ENCODE measurements at places on chromosomes 16 and 17.

DNA sequence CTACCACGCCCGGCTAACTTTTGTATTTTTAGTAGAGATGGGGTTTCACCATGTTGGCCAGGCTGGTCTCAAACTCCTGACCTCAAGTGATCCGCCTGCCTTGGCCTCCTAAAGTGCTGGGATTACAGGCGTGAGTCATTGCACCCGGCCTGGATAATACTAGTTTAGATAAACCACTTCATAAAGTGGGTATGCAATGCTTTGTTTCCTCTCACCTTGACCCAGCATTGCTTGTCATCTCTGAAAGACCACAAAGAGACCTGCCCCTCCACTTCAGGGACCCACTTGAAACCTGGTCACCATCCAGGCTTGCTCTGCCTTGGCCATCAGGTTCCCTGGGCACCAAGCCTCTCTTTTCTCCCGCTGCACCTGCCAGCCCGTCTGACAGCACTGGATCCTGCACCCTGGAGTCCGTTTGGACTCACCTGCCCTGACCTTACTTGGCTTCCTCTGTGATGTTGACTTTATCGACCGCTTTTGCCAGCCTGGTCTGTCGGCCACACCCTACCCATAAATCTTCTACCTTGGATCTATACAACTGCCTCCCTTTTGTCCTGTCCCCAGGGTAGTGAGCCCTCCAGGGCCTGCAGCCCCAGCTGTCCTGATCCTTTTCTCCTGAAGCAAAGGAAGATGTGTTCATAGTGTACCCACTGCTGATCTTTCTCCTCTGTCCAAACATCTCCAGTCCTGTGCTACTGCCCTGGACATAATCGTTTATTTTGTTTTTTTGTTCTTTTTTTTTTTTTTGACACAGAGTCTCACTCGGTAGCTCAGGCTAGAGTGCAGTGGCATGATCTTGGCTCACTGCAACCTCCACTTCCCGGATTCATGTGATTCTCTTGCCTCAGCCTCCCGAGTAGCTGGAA is 12.7 kb upstream of the ZG16 start:
- DNase-seq = no peak

DNA sequence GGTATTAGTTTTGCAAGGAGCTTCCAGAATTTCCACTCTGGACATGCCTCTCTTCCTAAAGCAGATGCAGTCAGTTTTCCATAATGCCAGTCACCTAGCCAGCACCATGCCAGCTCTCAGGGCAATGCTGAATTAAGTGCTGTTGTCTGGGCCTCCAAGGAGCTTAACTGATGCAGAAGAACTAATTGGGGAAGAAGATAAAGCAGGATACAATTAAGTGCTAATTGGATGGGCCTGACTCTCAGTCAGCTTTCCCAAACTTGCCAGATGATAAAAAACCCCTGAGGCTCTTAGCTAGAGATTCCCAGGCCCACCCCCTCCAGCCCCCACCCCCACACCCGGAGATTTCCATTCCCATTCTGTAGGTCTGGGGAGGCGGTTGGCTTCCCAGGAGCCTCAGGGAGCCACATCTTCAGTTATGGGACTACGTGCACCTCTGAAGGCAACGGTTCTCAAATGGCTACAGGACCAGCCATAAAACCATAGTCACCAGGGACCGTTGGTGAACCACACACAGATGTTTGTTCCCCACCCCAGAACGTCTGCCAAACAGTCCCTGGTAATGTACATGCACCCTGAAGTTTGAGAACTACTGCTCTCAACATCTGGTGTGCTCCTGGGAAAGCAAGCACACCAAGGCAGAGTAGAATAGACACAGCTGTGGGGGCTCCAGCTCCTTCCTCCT is 499.1 kb upstream of the CDH5 start:
- DNase-seq = no peak

DNA sequence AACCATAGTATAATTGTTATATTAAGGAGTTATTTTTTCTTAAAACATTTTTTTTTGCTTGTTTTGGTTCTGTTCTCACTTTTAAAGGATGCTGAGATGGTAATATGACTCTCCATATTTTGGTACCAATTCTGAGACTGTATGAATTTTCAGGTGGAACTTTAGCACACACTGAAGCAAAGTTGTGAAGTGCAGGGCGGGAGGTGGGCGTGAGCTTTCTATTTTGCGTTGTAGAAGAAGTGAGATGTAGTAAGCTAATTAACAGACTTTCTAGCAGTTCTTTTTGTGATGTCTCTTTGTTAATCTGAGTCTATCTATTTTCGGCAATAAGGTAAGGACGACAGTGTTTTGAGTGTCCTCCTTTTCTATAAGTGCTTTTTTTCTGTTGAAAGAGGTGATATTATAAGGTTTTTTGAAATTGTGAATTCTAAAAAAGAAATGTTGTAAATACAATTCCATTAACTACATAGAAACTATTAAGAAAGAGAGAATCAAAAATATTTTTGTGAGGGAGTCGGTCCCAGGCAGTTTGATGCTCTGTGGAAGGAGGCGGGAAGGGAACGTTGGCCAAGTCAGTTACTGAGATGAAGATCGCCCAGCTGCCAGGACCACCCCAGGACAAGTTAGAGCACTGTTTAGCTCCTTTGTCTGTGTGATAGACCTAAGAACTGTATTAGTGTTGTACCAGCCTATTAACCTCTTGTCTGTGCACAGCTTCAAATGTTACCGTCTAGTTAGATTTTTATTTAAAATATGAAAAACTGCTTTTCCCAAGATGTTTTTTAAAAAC is 65.0 kb downstream of the CCDC182 start:
- no peak for DNase-seq

DNA sequence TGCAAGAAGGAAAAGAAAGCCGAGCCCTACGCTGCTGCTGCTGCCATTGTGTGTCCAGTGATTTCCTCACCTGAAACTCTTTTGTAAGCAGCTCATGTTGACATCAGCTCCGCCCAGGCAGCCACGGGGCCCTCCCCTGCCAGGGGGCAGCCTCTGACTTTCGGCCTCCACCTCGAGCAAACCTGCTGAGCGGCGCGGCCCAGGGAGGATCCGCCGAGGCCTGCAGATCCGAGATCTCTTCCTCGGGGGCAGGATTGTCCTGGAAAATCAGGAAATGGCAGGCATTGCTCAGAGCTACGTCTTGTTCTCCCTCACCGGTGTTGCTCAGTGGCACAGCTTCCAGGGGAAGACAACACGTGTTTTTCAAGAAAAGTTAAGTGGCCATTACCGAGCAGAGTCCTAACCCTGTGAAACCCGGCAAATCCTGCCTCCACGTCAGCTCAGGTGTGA is 35.6 kb upstream of the ZNF750 start:
- DNase-seq = no peak

DNA sequence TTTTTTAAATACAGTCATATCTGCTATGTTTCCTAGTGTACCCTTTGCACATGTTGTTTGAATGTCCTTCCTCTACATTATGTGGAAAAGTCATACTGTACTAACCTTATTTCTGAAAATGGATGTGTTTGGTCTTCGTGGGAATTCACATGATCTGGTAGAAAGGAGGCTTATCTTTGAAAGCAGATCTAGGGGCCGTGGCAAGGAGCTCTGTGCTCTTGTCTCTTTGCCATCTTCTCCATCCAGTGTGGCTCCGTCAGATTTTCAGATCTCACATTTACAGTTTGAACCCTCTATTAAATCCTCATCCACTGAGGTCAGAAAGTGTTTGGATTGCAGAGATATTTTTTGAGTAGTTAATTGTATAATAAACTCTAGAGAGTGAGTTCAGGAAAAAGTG is 32.9 kb downstream of the MAP2K4 start:
- DNase-seq = no peak

- DNase-seq = no peak
Observed at GRCh38 chr16:70258065-70258464, 6.3 kb upstream of the EXOSC6 start.

GRCh38 chr16:31400191-31400590 is 7.1 kb downstream of the ITGAD start:
- DNase-seq = peak; percentile 25

GRCh38 chr17:410543-411401 is 58.2 kb upstream of the RPH3AL start:
- DNase-seq = no peak

GRCh38 chr16:2194852-2195321 is 1.5 kb downstream of the CASKIN1 start:
- DNase-seq = no peak

DNA sequence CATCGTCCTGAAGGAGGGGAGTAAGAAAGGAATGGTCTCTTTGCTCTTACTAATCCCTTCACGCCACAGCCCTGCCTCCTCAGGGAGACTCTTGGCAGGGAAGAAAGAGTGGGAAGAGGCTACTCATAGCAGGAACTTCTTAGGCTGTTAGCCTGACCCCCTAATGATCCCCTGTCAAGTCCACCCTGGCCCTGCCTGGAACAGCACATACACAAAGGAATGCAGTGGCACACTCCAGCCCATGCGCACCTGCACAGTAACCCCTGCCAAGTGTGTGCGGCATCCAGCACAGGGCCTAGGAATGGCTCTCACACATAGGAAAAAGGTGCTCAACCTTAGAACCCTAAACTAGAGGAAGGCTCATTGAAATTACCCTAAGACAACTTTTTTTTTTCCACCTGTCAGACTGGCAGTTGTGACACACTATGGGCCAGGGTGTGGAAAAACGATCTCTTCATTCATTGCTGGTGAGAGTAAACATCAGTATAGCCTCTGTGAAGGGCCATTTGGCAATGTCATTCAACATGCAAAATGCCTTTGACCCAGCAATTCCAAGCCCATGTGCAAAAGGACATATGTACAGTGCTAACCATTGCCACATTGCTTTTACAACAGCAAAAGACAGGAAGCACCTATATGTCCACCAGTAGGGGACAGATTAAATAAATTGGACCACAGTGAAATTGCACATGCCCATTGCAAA is 50.1 kb downstream of the PIMREG start:
- DNase-seq = no peak

DNA sequence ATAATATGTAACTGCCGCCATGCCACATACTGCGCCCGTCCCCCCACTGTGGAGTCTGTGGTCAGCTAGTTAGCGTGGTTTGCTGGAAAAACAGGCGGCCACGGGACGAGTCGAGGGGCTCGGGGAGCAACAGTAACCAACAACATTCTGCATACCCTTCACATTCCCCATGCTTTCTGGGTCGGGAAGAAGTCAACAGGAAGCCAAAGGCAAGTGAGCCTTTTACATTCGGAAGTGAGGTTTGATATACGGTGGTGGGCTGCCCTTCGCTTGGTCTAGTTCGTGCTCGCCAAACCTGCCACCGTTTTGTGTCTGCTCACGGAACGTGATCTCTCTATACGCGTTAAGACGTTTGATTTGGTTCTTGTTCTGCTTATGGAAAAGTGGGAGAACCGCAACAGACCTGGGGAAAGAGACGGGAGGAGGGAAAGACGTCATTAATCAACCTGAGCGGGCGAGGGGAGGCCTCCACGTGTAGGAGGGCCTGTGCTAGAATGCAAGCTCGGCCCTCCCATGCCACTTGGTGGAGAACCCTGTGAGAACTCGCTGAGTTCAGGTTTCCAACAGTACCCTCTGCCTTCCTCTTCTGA is 28.9 kb upstream of the CFAP20 start:
- no peak for DNase-seq

DNA sequence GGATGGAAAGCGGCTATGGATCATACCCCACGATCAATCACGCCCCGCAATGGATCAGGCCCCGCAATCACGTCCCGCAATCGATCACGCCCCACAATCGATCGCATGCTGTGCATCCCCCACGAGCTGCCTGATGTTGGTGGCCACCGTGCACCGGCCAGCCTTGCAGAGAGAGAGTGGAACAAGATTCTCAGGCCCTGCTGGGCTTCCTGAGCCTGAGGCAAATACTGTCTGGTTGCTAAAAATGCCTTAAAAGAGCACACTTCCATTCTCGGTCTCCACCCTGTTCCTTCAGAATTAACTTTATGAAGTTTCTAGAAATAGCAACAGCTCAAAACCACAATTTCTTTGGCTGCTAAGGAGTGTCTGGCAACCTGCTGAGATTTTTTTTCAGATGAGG is 81.5 kb downstream of the VPS53 start:
- DNase-seq = no peak

DNA sequence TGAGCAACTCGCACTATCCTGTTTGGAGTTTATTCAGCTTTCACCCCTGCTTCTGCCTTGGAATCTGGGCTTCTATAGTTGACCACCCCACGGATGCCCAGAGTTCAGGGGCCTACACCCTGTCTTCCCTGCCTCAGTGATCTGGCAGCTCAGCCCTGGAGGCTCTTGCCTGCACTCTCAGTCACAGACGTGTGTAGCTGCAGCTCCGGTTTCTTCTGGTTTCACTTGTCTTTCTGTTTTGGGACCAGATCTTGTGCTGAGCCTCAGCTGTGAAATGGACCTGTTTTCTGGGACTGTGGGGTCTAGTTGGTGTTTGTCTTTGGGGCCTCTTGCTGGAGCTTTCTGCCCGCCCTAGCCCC is 5.8 kb downstream of the GPT2 start:
- no peak for DNase-seq

DNA sequence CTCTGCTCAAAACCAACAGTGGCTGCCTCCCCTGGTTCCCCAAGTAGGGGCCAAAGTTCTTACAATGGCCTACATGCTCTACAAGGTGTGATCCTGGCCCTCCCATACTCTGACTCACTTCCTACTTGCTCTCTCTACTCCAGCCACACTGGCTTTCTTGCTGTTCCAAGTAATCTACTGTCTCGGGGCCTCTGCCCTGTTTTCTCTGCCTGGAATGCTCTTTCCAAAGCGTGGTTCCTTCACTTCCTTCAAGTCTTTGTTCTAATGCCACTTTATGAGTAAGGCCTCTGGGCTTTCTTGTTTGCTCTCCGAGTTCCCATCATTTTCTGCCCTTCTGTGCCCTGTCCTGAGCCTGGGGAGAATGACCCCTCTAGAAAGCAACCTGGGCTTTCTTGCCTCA is 4.1 kb upstream of the CDH3 start:
- DNase-seq = no peak

- no peak for DNase-seq
Observed at GRCh38 chr17:76528528-76529223, 8.8 kb downstream of the CYGB start.

DNA sequence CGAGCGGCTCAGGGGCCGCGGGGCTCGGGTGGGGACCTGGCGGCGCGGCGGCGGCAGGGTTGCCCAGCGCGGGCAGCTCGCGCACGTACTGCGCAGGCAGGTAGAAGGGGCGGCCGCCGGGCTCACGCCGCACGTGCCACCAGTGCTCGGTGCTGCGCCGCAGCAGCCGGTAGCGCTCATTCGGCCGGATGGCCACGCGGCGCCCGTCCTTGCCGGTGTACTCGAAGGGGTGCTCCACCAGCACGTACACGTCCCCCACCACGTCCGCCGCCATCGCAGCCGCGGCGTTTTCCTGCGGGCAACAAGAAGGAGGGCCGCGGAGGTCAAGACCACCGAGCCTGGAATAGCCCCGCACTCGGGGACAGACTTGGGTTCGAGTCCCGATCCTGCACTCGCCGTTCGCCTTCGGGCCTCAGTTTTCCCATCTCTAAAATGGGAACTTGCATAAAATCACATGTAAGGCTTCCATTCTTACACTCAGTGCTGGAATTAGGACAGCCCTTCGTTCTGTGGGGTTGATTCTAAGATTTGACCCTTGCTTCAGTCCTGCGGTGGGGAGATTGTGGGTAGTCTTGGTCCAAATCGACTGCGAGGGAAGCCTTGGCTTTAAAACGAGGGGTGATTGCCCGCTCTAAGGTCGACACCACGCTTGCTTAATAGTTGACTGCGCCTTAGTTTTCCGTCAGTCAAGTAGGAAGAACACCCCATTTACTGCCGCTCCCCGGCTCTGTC is 2.5 kb downstream of the ARHGAP27 start:
- no peak for DNase-seq

- no peak for DNase-seq
Observed at GRCh38 chr16:9345880-9346279, 254.4 kb downstream of the HAPSTR1 start.
